ENCODE measurements at places on chromosomes 2 and 18.

DNA sequence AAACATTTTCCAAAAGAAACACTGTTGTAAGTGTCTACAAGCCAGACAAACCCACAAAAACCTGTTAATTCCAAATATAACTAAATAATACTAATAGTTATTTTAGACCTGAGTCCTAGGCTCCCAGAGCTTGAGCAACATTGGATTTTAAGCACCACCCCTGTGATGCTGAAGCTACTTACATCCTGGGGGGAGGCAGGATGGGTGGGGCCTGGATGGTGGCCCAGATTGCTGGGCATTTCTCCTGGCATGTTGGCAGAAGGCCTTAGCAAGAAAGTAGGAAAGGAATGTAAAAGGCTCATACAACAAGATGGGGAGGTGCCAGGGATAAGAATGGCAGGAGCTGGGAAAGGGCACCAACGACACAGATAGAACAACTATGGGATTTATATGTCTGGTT lies 50.7 kb upstream of the OTX1 start:
- DNase-seq = no peak

- no peak for DNase-seq
These were observed 338.0 kb downstream of the TDRD15 start for GRCh38 chr2:21461754-21462240.

DNA sequence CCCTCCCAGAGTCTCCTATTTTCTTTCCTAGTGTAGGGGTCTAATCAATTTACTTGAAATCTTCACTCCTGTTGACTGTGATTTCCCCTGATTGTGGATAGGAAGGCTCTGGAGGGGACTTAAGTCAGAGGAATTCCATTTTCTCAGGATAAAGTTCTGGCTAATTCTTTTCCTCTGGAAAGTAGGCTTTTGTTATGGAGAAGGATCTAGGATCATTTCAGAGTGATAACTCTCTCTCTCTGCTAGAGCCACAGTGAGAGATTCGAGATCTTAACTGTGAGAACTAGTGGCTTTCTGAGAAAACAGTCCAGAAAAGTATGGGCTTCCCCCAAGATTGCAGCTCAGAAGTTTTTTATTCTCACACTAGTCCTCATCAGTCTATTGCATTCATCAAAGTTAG lies 163.9 kb upstream of the TFPI start:
- DNase-seq = no peak

DNA sequence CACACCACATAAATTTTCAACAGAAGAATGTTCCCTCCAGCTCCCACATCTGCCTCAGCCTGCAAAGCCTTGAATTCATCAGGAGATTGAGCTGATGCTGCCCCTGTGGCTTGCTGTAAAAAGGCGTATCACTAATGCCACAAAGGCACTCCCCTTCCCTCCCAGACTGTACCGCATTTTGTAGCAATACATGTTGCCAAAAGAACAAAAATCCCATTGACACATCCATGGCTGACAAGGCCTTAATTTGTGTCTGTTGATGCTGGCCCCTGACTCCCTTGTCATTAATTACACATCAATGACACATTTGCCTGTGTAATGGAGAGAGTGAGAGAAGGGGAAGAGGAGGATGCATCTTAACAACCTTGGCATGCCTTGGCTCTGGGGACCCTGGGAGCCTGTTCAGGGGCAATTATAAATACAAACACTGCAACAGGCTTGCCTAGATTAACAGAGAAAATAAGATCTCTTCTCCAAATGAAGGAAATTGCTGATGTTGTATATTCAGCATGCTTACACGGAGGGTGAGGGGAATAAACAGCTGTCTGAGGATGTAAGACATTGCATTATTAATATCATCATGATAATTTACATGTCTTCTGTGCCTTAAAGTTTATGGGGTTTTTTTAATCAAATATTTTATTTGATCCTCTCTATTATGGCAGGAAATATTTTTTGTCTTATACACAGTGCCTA lies 264.0 kb downstream of the SUCLG1 start:
- no peak for DNase-seq

- no peak for DNase-seq
These were observed 46.1 kb downstream of the TMEM185B start for GRCh38 chr2:120177001-120177621.

DNA sequence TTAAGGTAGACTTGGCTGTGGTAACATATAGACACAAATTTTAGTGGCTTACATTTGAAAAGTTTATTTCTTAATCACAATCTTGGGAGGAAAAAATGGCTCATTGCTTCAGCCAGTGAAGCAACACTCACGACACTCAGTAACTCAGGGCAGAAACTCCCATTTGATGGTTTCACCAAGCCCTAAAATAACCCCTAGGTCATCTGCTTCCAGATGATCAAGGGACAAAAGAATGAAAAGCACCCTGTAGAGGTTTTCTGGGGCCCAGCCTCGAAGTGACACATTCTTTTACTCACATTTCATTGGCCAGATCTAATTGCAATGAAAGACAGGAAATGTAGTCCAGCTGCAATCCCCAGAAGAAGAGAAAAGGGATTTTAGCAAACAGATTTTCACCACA lies 275.9 kb downstream of the TMX3 start:
- DNase-seq = no peak

DNA sequence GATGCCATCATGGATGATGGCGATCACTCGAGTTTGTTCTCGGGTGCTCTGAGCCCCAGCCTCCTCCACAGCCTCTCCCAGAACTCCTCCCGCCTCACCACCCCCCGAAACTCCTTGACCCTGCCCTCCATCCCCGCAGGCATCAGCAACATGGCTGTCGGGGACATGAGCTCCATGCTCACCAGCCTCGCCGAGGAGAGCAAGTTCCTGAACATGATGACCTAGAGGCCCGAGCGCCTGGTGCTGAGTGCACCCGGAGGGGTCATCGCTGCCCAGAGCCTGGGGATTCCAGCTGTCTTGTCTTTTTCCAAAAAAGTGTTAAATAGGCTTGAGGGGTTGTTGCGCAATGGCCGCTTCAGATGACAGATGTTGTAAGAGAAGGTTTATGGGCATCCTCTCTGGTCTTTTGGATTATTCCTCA lies 254.8 kb downstream of the GLI2 start:
- no peak for DNase-seq

GRCh38 chr18:41666231-41666630 lies 288.8 kb upstream of the PIK3C3 start:
- DNase-seq = no peak

DNA sequence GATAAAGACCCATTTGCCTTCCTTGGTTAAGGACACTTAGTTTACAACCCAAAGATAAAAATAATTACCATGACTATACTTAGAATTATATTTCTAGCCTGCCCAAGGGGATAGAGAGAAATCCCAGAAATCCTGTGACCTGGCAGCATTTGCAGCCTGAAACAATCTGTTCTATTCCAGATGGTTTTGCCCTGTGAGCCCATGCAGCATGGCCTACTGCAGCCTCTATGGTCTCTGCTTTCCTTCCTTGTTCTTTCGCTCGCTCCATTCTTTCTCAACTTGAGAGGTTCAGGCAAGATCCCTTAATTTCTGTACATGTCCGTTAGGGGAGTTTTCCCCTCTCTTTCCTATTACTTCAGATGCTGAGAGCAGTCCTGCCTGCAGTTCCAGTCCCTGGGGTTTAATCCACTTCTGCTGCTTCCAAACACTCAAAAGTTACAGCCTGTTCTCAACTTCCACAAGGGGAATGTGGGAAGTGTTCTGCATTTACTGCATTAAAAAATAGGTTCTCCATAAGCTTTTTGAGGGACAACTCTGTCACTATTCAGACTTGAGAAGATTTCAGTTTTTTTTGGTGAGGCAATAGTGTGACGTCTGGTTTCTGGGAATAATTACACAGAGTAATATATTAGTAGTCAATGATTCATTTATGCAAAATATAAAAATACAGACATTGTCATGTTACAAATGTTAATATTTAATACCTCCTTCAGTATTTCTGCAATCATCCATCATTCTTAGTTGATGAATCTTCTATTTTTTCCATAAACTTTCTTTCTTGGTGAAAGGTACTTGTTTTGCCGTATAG lies 80.3 kb downstream of the CDCA7 start:
- no peak for DNase-seq

GRCh38 chr2:24176326-24176725 lies 1.5 kb downstream of the FAM228A start:
- DNase-seq = no peak

GRCh38 chr2:119495948-119496347 lies 28.3 kb downstream of the SCTR start:
- no peak for DNase-seq

DNA sequence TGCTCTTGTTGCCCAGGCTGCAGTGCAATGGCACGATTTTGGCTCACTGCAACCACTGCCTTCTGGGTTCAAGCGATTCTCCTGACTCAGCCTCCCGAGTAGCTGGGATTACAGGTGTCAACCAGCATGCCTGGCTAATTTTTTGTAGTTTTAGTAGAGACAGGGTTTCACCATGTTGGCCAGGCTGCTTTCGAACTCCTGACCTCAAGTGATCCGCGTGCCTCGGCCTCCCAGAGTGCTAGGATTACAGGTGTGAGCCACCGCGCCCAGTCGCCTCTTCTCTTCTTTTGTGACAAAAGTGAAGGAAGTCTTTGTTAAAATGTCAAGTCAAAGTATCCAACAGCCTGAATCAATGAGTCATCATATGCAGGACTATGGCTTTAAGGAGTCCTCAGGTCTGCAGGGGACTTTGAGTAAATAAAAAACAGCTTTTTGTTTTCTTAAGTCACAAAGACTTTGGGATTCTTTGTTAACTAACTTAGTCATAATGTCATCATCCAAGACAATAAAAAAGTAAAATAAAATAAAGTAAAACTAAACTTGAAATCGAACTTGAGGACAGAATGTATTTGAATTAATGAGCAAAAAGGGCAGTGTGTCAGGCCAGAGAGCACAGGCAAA lies 1153.2 kb downstream of the SUCLG1 start:
- DNase-seq = no peak

DNA sequence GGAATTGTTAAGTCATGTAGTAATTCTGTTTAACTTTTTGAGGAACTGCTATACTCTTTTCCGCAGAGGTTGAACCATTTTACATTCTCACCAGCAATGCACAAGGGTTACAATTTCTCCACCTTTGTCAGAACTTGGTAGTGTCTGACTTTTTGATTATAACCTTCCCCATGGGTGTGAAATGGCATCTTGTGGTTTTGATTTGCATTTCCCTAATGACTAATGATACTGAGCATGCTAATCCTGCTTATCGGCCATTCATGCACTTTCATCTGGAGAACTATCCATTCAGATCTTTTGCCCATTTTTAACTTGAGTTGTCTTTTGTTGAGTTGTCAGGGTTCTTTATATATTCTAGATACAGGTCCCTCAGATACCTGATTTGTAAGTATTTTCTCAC lies 47.2 kb downstream of the CYB5A start:
- no peak for DNase-seq

DNA sequence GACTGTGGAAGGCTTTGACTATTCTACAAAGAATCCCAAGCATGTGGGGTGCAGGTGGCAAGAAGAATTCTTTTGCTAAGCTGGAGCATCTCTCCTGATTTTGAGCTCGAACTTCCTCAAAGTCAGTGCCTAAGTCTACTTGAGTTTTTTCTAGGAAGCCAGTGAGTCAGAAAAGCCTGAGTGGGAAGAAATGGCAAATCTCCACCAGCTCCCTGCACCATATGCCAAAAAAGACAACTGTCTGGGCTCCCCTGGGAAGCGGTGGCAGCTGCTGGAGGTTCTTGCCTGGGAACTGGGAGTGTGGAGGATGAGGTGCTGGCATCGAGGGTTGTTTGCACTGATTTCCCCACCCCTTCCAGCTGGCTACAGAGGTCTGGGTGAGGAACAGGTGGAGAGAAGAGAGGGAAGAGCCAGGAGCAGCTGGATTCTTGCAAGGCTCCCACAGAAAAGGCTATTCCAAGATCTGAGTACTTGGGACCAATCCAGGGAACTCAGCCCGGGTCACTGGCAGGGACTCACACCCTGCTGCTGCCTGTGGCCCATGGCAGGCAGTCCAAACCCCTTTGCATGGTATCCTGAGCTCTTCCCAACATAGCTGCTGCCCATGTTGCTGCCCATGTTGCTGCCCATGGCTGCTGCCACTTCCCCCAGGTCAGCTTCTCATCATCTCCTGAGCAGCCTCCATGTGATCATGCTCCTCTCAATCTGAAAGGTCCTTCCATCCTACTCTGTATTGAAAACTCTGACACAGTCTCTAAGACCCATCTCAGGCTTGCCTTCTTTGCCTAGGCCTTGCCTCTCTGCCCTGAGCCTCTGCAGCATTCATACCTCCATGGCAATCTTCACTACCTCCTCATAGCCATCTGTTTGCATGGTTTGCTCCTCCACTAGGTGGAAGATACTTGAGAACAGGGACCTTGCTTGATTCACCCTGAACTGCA lies 128.3 kb upstream of the SPATS2L start:
- no peak for DNase-seq

All from NCI-H187 treated with DMSO at 0.1 percent for 48 hours (cell line).